Left forelimb (tissue), 1 donor: ENCODE measurements at places on chromosomes 5 and 9.

- no peak for DNase-seq
Measured at GRCh38 chr5:142104491-142104890, 4.1 kb upstream of the NDFIP1 start.

DNA sequence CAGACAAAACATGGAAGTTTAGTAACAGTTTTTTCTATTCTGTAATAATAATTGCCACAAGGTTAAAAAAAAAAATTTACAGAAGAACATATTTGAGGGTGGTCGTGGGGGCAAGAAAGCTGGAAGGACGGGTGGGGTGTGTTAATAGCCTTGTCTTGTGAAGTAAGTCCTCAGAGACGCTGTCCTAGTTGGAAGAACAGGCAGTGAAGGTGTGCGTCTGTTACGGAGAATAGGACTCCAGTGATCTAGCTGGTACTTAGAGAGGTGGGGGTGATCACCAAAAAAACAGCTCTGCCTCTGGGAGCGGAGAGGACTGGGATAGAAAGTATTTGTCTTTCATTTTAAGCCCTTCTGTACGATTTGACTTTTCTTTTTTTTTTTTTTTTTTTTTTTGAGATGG is 17.7 kb downstream of the ABL1 start:
- no peak for DNase-seq

GRCh38 chr5:167916706-167917105 is 374.7 kb upstream of the WWC1 start:
- DNase-seq = no peak

DNA sequence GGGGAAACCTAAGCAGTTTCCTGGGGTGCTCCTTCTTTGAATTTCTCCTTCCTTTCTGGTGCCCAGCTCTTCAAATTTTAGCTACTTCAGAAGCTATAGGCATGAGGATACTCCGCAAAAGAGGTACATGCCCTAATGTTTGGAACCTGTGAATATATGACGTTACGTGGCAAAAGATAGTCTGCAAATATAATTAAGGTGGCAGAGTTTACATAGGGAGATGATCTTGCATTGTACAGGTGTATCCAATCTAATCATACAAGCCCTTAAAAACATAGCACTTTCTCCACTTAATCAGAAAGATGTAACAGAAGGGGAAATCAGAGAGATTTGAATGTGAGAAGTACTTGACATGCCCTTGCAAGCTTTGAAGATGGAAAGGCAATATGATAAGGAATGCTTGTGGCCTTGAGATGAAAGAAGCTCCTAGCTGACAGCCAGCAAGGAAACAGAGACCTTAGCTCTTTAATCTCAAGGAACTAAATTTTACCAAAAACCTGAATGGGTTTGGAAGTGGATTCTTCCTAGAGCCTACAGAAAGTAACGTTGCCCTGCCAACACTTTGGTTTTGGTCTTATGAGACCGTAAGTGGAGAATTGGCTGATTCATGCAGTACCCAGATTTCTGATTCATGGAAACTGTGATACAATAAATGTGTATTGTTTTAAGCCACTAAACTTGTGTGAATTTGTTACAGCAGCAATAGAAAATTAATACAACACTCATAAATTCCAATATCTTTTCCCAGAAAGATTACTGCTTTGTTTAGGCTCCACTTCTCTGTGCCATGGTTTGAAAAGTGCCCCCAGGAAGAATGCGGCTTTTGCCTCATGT is 268.4 kb downstream of the FAM170A start:
- no peak for DNase-seq

DNA sequence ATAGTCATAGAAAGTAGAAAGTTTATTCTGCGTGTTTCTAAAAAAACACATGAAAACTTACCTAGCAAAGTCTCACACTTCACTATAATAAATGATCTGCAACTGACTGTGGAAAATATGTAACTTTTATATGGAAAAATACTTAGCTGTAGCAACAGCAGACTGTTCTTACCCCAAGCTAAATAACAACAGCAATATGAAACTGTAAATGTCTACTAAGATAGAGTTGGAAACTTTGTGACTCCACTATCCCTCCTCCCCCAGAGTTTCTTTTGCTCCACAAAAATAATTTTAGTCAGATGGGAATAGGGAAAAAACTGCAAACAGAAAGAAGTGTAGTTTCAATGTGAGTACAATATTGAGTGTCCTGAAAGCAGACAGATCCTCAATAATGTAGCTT is 21.0 kb downstream of the MLLT3 start:
- no peak for DNase-seq

- DNase-seq = no peak
Measured at GRCh38 chr5:37412515-37412914, 33.4 kb downstream of the WDR70 start.

GRCh38 chr5:73472116-73472515 is 23.5 kb upstream of the FOXD1 start:
- no peak for DNase-seq

GRCh38 chr5:177023303-177023664 is 788 bp downstream of the ZNF346 start:
- DNase-seq = no peak

GRCh38 chr5:162550236-162550635 is 482.7 kb downstream of the GABRG2 start:
- no peak for DNase-seq

- DNase-seq = no peak
Measured at GRCh38 chr9:130897848-130898551, 1.4 kb upstream of the QRFP start.

DNA sequence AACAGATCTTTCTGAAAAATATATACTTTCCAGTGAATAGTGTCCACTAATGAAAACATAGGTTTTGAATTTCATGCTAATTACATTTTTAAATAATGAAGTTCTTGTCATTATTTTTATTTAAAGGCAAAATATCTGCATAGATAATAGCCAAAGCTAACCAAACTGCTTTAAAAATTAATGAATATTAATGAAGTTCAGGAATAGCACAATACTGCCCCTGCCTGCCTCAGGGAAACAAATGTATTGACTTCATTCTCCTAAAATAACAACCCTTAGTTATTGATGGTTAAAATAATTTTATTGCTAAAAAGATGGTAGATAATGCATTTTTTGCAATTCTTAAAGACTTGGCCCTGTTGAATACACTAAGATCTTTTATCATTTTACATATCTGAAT is 103.6 kb upstream of the SSBP2 start:
- DNase-seq = no peak

DNA sequence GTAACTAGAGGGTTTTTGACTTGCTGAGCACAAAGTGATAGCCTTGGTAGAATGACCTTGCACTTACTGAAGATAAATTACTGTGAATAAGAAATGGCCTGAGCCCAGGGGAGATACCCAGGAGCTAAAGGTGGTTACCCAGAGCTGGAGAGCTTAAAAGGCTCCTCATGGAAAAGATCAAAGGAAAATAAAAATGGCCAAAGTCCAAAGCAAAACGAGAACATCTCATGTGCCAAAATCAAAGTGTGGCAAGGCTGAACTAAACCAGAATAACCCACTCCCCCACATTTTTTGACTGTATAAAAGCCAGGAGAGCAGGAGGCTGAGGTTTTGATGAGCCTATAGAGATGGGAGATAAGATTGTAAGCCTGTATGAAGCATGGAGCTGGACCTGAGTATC is 14.4 kb downstream of the IDNK start:
- no peak for DNase-seq

GRCh38 chr9:123281659-123282350 is 13.4 kb upstream of the STRBP start:
- no peak for DNase-seq
